Substantia nigra (tissue), 51 donors: ENCODE measurements at places on chromosomes 3 and 15.

GRCh38 chr3:156825795-156826143 lies 384 bp upstream of the LEKR1 start:
- no peak for DNase-seq

DNA sequence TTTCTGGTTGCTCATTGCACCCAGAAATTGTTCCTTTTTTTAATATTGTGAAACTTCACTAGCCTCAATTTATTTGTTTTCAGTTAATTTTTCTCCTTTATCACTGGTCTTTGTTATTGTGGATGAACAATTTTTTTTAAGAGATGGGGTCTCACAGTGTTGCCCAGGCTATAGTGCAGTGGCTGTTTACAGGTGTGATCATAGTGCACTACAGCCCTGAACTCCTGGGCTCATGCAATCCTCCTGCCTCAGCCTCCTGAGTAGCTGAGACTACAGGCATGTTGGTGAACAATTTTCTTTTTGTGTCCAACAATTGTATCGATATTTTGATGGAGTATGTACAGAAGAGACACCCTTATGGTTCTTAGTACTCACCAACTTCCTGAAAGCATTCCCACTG lies 26.3 kb downstream of the BLM start:
- no peak for DNase-seq

DNA sequence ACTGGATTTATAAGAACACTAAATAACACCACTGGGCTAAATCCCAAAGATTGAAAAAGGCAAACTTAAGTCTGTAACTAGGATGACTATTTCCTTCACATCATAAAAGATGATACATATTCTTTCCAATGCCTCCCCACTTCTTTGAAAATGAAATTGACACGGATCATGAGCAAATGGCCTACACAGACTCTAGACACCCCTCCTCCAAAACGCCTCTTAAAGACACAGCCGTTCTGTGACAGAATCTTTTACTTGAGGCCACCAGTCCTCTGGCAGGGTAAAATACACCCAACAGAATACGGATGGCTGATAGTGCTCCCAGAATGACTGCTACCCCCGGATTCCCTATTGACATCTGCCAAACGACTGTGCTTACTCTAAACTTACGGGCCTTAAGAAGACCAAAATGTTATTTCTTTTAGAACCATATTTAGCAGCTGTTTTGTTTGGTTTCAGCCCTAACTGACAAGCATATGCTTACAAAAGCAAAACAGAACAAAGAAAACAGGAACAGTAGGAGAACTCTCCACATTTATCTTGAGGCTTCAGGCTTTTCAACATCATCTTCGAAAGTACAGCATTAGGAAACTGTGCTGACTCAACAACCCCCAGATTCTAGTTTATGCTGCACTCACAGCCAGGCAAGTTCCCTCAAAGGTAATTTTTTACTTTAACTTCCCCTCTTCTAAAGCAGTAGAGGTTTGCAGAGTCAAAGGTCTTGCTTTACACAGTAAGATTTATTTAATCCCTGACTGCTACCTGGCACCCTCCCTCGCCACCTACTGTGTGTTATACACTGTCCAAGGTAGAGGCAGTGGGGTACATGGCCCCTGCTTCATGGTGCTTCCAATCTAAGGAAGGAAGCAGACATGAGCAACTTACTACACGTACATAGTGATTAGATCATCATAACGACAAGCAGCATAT lies 84.3 kb downstream of the TNIK start:
- DNase-seq = no peak

DNA sequence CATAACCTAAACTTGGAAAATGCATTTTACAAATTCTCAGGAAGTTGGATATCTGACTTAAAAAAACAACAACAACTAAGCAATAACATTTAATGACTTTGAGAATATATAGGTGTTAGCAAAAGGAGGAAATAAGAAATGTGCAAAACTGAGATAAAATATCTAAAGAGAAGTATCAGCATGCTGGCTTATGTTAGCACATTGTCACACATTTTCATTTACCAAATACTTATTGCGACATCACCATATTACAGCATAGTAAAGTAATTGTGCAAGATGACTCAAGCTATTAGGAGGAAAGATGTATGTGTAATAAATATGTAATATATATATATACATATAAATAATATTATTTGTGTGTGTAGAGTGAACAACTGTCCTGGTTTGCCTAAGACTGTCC lies 9.2 kb downstream of the PTX3 start:
- no peak for DNase-seq

GRCh38 chr15:83108266-83109219 lies 1.1 kb downstream of the TM6SF1 start:
- DNase-seq = peak; percentile 10

GRCh38 chr3:47098910-47099309 lies 65.0 kb downstream of the SETD2 start:
- no peak for DNase-seq

DNA sequence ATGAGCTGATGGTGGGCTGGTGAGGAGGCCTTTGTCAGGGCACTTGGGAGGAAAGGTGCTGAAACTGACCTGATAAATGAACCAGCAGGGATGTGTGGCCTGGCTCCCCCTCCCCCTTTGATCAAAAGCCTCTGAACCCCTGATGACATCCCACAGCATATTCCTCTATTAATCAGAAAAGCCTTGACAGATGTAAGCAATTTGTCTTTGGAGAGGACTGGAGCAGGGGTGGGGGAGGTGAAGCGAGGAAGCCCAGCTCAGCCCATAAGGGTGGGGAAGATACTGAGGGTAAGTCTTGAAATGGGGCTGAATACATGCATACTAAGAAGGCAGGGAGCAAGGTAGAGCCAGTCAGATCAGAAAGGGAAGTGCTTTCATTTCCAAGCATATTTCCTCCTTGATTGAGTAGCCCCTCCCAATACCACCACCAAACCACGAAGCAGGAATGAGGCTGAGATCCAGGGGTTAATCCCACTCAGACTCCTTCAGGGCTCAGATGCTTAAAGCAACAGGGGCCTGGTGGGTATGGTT lies 34.7 kb upstream of the MRPS22 start:
- no peak for DNase-seq

DNA sequence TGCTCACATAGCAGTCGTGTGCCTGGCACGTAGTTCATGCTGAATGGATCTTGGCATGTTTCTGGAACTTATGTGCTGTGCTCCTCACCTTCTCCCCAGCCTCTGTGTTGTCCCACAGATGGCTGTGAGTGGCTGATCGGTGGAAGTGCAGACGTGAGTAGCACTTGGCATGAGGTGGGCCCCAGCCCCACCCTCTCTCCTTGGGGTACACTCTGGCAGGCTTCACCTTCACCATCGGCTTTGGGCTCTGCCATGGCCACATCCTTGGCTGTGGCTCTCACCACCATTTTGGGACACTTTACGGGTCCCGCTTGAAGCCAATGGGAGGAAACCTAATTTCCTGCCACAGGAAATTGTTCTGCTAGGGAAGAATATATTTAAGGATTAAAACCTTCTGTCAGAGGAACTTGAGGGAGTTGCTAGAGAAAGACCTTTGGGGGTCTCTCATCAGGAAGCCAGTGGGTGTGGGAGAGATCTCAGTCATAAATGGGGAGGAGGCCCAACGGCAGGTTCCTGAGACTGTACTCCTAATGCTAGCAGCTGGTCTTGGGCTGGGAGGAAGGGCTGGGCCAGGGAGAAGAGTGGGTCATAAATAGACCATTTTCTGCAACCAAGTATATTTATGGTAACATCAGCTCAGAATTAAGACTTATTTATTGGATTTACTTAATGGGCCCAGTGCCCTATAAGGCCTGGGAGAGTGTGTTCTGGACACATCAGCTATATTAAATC lies 92.3 kb downstream of the SMAD3 start:
- DNase-seq = no peak

DNA sequence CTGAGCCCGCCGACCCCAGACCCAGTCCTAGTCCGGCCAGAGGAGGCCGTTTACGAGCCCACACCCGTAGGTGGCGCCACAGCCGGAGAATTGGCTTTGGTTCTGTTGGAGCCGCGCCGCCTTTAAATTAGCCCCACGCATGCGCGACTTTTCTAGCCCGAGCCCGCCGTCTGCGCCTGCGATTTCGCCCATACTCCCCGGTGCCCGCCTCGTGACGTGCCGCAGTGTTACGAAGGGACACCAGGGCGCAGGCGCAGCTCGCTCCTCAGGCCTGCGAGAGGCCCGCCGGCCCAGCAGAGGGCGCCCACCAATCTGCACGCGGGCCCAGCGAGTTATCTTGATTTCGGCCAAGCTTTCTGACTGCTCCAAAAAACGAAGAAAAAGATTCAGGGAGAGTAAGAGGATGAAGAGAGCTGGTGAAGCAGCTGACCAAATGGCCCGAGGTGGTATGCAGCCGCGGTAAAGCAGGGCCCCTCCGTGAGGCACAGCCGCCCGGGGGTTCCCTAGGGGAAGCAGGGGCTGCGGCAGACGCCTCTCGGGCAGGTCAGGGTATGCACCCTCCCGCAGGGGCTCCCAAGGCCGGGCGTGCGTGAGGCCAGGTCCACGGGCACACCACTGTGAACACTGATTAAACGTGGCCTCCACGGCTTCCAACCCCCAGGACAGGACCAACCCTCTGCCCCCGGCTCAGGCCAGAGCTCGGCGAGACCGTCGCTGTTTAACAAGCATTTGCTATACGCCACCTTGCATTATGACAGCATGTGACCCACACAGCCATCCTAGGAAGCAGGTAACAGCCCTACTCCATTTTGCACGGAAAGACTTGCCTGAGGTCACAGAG lies 32.8 kb downstream of the RPN1 start:
- peak; percentile 99 for DNase-seq

GRCh38 chr15:80020731-80021130 lies 38.7 kb upstream of the ZFAND6 start:
- no peak for DNase-seq

GRCh38 chr3:12392101-12392878 lies 92.0 kb upstream of the TSEN2 start:
- DNase-seq = no peak

GRCh38 chr3:16583551-16583950 lies 21.7 kb downstream of the DAZL start:
- DNase-seq = no peak

DNA sequence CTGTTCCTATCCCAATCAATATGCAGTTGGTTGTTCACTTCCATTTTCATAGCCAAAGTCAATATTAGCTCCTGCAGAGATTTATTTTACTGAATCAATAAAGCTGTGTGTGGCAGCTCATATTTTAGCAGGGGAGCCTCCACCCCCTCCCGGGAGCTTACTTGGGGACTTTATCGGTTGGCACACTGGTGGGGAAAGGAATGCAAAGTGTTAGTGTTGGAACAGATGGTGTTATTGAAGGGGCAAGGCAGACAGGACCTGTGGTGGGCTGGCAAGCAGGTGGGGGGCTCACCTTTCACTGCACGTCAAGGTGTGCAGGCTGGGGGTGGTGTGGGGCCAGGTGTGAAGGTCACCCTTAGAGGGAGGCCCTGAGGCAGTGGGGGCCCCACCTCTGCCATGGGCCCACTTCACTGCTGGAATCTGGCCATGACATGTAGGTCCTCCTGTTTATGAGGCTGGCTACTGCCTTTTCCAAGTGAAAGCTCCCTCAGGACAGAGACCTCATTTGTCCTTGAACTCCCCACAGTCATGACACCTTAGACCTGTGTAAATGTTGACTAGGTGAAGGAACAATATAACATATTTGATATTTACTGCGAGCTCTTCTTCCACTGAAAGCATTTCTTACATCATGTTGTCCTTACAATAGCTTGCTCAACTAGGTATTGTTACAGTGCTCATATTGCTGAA lies 44.0 kb upstream of the SEC22A start:
- no peak for DNase-seq

DNA sequence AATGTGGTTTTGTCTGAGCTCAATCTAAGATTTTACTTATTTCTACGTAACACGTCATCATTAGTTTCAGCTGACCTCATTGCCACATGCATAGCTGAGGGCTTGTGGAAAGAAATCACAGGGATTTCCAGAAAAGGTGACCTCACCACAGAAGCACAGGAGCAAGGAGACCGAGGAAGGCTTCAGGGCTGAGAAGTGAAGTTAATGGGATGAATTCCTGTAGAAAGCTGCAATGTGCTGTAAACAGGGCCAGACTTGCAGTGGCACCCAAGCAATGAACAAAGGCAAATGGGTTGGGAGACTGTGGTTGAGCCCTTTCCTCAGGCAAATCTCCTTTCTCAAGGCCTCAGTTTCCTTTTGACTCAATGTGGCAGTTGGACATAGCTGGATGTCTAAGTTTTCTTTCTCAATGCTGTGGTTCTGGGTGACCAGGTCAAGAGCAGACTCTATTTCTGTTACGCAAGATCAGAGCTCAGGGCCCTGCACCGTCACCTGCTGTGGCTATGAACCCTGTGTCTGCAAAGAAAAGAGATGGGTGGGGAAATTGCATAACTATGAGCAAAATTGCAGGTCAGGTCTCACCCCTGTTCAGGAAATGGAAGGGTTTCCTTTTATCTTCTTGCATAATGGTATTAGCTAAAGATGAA lies 252.2 kb upstream of the TBL1XR1 start:
- no peak for DNase-seq

GRCh38 chr15:78272776-78273175 lies 8.4 kb downstream of the DNAJA4 start:
- no peak for DNase-seq

- peak; percentile 74 for DNase-seq
Observed at GRCh38 chr3:107117922-107118536, 259.2 kb upstream of the CCDC54 start.

GRCh38 chr3:183439515-183439914 lies 11.1 kb upstream of the MCF2L2 start:
- DNase-seq = no peak

GRCh38 chr3:32181796-32182195 lies 56.7 kb upstream of the CMTM8 start:
- no peak for DNase-seq

DNA sequence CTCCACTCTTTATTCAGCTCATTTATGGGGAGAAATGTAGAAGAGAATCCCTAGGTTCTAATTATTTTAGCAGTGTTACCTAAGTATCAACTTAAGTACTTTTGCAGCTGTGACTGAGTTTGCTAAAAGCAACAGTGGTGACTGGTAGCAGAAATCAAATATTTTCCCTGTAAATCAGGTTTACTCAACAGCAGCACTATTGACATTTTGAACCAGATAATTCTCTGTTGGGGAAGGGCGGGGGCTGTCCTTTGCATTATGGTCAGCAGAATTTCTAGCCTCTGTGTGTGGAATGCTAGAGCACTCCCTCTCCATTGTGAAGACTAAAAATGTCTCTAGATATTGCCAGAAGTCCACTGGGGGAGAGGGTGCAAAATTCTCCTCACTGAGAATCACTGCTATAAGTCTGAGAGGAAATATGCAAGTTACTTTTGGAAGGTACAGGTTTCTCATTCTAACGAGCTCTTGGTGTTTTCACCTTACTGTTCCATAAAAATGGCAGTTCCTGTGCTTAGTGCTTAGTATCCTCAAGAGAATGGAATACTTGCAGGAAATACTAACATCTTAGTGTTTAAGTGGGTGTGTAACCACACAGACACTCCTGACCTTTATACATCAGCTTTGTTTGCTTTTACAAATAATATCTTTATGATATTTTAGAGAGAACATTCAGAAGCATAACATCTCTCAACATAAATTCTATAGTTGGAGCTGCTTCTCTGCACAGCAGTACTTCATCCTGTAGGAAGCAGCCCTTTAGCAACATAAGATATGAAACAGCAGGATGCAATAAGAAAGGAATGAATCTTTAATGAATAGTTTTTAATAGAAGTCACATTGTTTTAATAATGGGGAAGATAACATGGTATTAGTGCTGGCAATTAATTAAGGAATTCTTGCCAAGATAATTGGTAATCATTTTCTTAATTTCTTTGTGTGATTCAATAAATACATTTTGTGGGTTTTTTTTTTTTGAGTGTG lies 246.5 kb upstream of the GOLIM4 start:
- no peak for DNase-seq
